ENCODE measurements at places on chromosomes 3 and 15.
A peak's percentile ranks its signal among the peaks of the same experiment; 100 is the strongest.

DNA sequence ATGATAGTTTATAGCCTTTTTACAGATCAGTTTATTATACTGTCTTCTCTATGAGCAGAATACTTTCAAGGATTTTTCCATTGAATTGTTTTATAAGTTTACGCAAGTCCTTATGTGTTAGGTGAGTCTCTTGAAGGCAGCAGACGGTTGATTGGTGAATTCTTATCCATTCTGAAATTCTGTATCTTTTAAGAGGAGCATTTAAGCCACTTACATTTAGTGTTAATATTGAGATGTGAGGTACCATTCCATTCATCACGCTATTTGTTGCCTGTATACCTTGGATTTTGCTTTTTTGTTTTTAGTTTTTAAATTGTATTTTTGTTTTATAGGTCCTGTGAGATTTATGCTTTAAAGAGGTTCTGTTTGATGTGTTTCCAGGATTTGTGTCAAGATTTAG, 32.5 kb upstream of the VEPH1 start:
- DNase-seq: no peak

DNA sequence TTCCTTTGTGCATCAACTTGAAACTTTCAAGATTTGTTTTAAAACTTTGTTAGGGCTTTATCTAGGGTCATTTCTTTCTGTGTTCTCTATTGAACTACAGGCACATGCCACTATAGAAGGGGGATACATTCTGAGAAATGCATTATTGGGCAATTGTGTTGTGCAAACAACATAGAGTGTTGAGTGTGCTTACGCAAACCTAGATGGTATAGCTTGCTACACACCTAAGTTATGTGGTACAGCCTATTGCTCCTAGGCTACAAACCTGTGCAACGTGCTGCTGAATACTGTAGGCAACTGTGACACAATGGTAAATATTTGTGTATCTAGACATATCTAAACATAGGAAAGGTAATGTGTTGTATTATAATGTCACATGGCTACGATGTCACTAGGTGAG, 33.0 kb upstream of the KLF13 start:
- no peak for DNase-seq

GRCh38 chr3:40258555-40258954, 51.0 kb upstream of the EIF1B start:
- peak; percentile 37 for DNase-seq

DNA sequence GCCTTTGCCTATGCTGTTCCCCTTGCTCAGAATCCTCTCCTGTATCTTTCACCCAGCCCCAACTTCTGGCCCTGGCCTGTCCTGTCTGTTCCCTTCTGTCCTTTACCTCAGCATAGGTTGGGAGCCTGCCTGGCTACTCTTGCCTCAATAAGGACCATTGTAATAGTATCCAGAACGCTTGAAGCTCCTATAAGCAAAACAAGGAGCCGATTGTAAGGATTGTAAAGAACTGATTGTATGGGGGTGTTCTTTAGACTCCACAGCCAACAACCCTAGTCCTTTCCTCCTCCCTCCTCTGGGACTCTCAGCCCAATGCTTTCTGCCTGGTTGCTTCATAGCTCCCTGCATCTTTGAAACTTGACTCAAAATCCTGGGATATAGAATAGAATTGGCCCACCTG, 18.7 kb upstream of the RAD54L2 start:
- DNase-seq: no peak

DNA sequence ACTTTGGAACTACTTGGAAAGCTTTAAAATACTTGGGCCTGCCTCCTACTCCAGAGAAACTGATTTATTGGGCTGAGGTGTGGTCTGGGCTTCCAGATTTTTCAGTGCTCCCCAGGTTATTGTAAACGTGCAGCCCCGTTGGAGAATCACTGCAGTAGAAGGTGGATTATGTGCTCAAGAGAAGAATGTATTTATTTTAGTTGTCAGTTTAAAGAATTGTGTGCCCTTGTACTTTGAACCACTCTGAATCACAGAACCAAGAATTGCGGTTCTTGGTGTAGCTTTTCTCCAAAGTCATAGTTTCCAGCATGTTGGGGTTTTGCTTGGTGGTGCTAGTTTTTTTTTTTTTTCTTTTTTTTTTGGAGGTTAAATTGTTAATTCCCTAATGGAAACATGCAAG, 1.6 kb downstream of the TATDN2 start:
- DNase-seq: no peak

DNA sequence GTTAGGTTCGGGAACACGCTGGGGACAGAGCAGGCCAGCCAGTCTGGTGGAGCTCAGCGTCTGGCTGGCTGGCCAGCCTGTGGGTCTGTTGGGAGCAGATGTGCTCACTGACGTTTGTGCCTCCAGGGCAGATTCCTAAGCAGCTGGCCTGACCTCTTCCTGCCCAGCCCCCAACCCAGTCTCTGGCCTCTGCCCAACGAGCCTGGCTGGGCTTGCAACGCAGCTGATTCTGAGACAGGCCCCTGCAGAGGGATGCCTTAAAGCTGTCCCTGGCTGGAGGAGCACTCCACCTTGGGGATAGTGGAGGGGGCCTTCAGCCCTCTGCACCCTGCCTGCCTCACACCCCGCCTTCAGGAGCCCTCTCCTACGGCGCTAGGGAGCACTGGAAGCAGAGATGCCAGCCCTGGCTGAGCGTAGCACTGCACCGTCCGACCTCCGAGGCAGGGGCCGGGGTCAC, 46.0 kb downstream of the KLF13 start:
- DNase-seq: no peak

DNA sequence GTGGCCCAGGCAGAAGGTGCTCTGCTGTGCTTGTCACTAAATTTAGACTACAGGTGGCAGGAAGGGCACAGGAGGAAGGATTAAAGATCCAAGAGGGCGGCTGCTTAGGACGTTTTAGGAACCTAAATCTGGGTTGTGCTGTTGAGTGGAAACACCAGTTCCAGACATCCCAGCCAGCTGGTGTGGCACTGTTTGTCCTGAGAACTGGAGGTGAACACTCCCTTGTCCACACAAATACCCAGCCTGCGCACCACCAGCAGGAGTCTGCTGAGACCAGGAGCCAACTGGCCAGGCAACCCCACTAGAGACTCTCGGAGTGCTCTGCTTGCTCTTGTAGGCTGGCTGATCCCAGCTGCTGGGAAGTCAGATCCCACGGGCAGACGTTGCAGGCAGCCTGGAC, 30.3 kb upstream of the UACA start:
- peak; percentile 15 for DNase-seq

DNA sequence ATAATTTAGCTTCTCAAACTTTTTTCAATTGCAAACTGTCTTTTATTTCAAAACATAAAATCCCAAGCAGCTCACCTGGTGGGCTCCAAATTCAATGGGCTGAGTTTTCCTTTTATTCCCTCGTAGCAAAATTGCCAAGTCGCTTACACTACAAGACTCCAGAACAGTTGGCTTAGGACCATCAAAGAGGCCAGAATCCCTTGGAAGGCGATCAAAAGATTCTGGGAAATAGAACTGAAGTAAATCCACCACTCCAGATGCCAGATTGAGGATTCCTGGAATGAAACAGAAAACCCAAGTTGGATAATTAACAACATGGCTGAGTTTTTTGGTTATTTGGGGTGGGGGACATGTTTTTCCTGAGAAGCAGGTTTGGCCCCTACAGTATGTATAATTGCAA, 87.7 kb upstream of the DCLK3 start:
- no peak for DNase-seq

GRCh38 chr3:141147657-141148056, 84.0 kb upstream of the PXYLP1 start:
- no peak for DNase-seq

DNA sequence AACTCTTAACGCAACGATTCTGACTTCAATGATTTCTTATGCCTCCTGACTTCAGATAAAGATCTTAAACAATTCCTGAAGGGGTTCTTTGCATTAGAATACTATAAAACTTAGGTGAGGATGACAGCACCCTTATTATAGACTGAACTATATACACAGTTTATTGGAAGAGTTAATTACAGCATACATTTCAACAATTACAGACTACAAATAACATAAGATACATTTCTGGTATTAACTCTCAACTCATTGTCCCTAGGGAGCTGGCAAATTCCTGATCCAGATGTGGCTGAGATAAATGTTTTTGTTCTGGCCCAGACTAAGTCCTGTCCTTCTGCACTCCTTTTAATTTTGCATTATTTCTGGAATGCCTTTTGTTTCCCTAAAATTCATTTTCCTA, 155.5 kb upstream of the TMC3 start:
- DNase-seq: no peak

GRCh38 chr15:64807051-64807749, 18.2 kb downstream of the PIF1 start:
- no peak for DNase-seq

- DNase-seq: no peak
Measured at GRCh38 chr3:186359078-186359477, 3.0 kb downstream of the DGKG start.

DNA sequence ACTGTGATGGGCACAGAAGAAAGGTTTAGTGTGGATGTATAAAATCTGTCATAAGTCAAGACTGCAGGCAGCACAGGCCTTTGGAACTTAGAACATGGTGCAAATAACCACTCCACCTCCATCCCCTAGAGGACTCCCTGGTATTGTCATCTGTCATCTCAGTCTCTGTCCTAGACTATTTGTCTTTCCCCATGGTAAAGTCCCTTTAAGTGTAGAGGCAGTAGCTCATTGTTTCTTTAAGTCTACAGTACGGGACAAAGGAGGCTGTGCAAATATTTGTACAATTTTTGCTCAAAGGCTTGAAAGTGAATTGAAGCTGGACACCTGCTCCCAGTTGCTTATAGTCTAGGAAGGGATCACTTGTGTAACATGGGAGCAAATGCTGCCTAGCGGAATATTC, 3.2 kb upstream of the PXYLP1 start:
- DNase-seq: no peak

- no peak for DNase-seq
Measured at GRCh38 chr15:92822216-92823144, 77.6 kb upstream of the CHD2 start.

DNA sequence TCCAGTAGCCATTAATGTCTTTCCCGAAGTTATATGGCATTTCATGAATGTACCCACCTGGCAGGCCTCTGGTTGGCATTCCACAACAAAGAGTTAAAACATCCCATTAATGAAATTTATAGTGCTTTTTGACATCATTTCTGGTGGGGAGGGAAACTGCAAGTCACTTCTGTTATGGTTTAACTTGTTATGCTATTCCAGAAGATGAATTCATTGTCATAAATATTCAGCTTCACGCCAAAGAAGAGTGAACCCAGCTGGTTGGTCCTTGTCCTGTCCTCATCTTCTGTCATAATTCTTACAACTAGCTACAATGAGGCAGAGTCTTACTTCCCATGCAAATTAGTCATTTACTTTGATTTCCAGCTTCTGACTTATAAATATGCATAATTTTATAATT, 471.5 kb downstream of the FGF12 start:
- no peak for DNase-seq
